ENCODE measurements at places on chromosomes 5 and 9. TPM values are rescaled to one million over a fixed set of nuclear protein-coding genes. Genes with fewer than 3 reads are reported as not detected.

Gene ITGA2
- total RNA-seq, result 35.0 TPM

Gene THBS4
- total RNA-seq, result 0.26 TPM

Gene C5orf34
- 0.53 TPM for total RNA-seq

Gene CHSY3
- total RNA-seq, result under 0.01 TPM

Gene EGFLAM
- 0.13 TPM for total RNA-seq
